ENCODE measurements at places on chromosomes 1 and 21.

- DNase-seq, result no peak
These were observed 15.9 kb downstream of the HENMT1 start for GRCh38 chr1:108644984-108645383.

DNA sequence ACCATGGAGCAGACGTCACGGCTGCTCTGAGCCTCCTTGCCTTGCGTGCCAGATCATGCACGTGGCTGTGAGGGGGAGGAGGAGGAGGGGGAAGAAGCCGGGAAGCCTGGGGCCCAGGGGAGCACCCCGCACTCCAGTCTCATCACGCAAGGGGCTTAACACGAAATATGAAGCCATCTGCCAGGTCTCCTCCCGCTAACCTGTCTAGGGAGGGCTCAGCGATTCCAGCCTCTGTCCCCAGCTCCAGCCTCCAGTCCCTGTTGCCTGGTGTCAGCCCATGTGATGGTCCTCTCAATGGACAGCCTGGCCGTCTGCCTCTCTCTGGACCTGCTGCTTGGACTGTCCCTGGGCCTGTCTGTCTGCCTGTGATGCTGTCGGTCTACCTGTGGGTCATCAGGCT lies 22.5 kb upstream of the C1QA start:
- no peak for DNase-seq

DNA sequence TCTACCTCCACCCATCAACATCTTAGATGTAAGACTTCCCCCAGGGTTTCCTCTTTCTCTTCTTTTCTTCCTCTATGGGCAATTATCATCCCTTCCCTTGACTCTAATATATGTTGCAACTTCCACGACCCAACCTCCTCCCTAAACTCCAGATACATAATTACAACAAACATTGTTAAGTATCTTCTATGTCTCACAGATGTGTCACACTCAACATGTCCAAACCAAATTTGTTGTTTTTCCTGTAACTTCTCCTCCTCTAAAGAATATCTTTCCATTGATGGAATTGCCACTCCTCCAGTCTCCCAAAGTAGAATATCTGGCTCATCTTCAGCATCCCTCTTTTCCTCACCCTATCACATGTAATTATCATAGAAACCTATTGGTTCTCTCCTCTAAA lies 314.2 kb downstream of the RWDD3 start:
- DNase-seq, result no peak

- peak; percentile 25 for DNase-seq
These were observed at the start of gene SPRTN for GRCh38 chr1:231338270-231339128. Gene SPRTN, plus strand, starts transcription at chr1:231338293. Its CDS starts 91 bp downstream, at chr1:231338384.

DNA sequence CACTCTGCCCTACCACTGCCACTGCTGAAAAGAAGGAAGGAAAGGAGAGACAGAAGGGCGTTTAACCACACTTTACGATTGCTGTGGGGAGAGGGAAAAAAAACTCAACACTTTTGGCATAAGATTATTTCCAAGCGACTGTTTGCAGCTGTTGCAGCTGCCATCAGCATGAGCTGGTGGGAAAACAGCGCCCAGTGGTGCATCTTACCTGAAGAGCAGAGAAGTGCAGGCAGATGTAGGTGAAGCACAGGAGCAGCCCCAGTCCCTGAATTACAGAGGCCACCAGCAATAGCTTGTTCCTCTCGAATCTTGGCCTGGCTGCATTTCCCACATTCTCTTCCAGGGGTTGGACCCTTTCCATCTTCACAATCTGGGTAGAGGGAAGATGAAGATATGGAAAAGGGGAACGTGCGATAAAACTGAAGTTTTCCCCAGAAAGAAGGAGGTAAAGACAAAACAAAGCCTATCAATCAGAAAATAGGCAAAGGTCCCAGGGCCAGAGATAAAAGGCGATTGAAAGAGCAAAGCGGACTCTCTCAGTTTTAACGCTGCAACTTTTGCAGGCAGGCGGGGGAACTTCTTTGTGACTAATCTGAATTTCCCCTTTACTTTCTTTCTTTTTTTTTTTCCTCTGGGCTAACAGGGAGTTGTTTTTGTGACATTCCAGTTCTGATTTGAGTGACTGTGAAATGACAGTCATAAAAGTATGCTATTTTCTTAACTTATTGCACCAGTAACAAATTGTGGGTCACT lies at the start of gene TNFSF4:
Gene TNFSF4 (minus strand): TSS at position 516 of the 753 bp plus-strand sequence. CDS start 155 bp downstream, at position 361.
- peak; percentile 30 for DNase-seq

GRCh38 chr1:72034827-72035226 lies 247.5 kb downstream of the NEGR1 start:
- DNase-seq, result no peak

DNA sequence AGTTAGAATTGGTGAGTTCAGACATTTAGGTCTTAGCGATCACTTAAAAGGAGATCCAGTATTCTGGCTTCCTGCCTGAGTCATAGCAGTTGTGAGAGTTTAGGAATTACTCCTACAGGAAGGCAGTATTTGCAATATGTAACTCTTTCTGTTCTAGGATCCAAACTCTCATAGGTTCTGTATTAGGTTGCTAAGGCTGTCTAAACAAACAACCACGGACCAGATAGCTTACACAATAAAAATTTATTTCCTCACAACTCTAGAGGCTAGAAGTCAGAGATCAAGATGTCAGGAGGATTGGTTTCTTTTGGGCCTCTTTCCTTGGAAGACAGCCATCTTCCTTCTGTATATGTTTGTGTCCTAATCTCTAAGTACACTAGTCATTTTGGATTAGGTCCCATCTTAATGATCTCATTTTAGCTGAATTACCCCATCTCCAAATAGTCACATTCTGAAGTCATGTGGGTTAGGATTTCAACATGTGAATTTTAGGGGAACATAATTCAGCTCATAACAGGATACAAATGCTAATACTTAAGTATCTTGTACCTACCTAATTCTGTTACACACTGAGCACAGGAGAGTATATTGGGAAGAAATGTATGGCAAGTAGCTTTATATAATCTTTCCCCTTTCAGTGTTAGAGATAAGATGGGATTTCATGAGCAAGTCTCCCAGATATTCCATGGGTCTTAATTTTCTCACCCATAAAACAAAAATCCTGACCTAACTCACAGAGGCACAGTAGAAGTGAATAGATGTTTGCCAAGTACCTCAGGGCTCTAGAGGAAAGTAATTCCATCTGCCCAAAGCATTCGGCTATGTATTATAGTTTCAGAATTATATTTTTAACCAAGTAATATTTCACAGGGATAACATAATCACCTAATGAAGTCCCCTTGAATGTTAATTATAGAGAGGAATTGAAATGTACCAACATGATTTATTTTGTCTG lies 144.4 kb downstream of the PTBP2 start:
- peak; percentile 93 for DNase-seq

DNA sequence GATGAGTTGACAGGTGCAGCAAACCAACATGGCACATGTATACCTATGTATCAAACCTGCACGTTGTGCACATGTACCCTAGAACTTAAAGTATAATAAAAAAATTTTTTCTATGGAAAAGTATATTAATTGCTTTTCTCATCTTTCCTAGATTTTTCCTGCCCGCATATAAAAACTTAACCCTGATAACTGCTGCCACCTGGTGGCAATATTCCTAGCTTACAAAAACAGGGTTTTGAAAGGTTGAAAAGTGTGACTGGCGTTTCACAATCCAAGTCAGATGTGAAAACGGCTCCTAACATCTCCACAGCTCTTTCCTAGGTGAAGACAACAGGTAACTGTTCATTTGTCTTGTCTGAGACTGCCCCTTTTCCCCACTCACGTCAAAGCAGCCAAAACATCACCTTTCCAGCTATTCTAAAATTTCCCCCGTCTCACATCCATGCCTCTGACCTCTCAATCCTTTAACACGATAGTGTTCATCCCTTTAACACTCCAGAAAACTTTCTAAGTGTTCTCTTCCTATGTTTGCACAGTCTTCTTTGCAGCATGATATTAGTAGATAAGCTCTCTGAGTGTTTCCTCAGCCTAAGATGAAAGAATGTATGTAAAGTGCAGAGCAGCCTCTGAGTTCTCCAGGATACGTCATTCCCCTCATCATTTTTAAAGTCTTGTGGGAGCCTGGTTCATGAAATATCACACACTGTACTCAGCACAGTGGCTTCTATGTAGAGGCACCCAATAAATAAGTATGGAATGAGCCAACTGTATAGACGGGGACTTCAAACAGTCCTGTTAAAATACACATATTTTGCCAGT lies 27.5 kb downstream of the OVGP1 start:
- peak; percentile 46 for DNase-seq

GRCh38 chr1:183372586-183373230 lies 45.5 kb downstream of the NMNAT2 start:
- no peak for DNase-seq

DNA sequence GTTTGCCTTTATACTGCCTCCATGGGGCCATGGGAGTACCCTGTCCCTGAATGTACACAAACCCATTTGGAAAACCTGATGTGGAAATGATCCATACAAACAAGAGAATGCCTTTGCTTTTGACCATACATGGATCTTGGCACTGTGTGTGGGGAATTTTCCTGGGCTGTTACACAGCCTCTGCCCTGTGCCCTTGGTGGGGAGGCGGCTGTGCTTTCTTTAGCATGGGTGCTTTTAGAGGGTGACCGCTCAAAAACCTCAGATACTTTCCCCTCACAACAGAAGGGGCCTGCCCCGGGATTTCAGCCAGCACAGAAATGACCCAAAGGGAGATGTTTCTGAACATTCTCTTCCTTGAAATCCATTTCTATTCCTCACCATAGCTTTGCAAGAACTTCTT lies 194.8 kb downstream of the LMO4 start:
- DNase-seq, result no peak

DNA sequence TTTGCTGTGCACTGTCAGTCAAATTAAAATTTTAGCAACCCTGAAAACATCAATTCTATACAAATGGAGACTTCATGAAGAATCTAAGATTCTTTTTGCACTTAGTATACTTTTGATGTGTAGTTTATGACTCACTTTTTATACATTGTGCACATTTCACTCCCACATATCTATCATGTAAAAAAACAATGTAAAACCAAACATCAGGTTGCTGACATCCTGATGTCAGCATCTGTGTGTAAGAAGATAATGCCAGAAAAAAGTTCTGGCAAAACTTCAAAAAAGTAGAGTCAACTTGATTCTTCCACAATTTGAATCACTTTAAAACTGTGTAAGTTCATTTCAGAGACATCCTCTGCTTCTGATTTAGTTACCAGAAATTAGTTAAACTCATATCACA lies 115.7 kb downstream of the CENPF start:
- DNase-seq, result no peak

GRCh38 chr1:77433934-77434333 lies 152.1 kb downstream of the AK5 start:
- no peak for DNase-seq

- DNase-seq, result no peak
These were observed 71.3 kb downstream of the DNM3 start for GRCh38 chr1:171912509-171913175.

DNA sequence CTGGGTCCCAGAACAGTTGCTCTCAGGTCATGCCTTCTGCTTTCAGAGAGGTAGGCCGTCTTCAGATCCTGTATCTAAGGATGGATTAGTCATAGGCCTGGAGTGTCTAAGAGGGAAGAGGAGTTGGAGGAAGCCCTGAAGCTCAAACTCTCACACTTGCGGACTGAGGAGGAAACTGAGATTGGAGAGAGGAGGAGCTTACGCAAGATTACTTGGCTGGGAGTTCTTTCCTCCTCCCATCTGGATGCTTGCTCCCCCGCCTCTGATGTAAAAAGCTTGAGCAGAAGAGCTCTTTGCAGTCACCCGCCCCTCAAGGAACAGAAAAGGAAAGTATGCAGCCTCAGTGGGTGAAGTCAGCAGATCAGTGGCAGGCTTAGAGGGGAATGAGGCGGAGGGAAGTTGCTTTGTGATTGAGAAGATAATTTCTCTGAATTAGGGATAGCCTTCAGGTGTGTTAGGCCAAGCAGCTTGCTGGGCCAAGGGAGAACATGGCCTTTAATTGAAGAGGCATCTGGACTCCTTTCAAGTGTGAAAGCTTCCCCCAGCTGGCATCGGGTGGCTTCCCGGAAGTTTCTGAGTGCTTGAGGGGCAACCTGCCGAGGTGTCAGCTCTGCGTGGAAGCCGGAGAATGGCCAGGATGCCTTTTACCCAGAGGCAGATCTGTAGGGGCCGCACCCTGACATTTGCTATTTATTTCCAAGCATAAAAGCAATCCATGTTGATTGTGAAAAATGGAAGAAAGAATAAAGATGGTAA lies 6.6 kb downstream of the ADORA1 start:
- peak; percentile 70 for DNase-seq

DNA sequence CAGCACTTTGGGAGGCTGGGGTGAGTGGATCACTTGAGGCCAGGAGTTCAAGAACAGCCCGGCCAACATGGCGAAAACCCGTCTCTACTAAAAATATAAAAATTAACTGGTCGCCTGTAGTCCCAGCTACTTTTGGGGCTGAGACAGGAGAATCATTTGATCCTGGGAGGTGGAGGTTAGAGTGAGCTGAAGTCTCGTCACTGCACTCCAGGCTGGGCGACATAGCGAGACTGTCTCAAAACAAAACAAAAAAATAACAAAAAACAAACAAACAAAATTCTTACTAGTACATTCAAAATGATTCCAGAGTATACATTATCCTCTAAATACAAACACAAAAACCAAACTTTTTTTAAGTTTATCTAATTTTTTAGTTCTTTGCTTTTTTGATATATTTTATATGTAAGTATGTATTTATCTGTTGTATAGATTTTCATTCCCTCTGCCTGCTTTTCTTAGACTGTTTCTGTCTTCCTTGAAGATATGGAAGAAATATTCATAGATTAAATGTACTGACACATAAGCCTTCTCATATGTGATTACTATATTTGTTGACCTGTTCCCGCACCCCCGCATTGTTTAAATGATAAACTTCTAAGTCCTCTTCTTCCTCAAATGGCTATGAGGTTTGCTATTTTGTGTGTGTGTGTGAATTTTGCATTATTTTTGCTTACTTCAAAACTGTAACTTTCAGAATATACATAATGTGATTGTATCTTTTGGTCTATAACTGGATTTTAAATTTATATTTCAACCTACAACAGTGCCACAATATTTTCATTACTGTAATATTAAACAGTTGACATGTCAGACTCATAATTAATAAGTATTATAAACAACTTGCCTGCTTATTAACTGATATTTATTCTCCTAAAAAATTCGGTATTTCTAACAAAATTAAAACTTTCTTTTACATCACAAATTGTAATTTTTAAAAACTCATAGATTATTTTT lies 1674.1 kb upstream of the B3GALT2 start:
- DNase-seq, result no peak

DNA sequence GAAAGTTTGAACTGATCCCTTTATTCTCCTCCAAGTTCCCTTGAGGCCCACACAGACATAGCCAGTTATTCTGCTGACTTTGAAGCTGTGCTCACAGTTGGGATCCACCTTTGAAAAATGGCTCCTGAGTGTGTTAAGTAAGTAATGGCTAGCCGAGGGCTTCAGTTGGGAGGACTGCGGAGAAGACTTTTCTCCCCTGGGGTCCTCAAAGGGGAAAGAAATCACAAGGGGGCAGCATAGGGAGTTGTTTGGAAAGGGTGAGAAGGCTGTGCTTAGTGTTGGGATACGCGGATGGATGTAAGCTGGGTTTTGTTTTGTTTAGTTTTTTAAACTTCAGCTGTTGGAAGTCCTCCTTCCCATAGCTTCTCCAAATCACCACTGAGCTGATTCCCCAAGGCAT lies 8.3 kb downstream of the PGM1 start:
- no peak for DNase-seq

DNA sequence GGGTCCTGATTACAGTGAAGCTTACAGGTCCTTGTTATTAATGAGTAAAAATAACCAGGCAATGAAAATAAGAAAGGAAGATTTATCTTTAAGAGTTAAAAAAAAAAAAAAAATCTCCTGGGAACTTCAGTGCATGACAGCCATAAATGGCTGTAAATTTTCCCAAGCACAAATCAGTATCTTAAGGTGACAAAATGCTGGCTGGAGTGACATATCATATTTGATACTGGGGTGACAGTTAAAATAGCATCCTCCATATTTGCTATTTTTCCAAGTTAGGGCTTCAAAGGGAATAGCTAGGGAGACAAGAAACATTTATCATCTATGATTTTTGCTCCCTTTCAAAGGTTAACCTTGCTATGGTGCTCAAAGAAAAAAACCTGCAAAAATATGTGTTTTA lies 226.6 kb downstream of the PRDM2 start:
- DNase-seq, result no peak

All from EH (cell line).